Inflammatory macrophage (primary cell): ENCODE measurements at places on chromosomes 1 and 21.

DNA sequence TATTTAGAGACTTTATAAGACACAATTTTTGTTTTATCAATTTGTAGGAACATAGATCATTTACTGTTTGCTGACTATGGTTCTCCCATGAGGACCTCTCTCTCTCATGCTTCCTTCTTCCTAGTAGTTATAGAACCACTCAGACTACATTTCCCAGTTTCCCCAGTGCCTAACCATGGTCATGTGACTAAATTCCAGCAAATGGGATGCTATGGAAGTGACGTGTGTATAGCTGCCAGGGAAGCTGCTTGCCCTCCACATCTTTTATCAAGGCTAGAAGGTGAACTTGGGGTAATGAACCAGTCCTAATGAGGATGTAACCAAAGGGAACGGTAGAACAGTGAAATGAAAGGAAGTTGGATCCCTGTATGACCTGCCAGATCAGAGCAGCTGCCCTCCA is 184.0 kb downstream of the MIS18A start:
- no peak for DNase-seq

DNA sequence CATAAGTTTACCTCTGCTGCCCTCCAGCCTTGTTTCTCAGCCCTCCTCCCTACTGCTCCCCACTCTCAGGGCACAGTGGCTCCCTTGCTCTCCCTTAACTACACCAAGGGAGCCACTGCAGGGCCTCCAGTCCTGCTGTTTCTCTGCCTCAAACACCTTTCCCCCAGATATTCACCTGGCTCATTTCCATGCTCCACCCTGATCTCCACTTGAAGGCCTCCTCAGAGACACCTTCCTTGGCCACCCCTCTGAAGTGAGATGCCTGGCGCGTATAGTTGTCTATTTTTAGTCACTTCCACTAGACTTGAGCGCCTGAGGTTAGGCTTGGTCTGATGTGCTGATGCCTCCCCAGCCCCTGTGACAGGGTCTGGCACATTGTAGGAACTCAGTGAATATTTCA is 34.9 kb downstream of the SEC16B start:
- DNase-seq, result no peak

- no peak for DNase-seq
Measured at GRCh38 chr1:156884560-156885184, 8.8 kb upstream of the PEAR1 start.

GRCh38 chr1:53594391-53595180 is 135.4 kb downstream of the DMRTB1 start:
- no peak for DNase-seq

DNA sequence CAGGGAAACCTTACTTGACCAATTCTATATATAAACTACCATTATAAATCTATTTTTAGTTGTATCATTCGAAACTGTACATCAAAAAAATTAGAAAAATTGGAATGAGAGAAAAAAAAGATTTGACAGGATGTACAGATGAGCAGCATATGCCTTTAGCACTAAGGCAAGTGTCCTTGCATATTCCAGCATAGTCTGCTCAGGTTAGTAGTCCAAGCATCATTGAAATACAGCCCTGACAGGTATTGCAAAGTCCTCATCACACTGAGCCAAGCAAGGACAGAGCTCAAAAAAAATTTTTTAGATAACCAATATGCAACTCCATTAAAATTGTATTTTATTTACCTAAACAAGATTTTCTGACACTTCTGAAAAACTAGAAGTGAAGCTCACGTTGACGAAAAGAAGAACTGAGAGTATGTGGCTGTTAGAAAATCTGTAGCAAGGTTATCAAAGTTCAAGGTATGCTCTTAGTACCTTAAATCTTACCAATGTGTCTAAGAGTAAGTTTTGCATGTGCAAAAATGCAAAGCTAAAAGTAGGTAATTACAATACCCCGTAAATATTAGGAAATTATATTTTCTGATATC is 465.6 kb upstream of the ADGRL4 start:
- DNase-seq, result no peak

DNA sequence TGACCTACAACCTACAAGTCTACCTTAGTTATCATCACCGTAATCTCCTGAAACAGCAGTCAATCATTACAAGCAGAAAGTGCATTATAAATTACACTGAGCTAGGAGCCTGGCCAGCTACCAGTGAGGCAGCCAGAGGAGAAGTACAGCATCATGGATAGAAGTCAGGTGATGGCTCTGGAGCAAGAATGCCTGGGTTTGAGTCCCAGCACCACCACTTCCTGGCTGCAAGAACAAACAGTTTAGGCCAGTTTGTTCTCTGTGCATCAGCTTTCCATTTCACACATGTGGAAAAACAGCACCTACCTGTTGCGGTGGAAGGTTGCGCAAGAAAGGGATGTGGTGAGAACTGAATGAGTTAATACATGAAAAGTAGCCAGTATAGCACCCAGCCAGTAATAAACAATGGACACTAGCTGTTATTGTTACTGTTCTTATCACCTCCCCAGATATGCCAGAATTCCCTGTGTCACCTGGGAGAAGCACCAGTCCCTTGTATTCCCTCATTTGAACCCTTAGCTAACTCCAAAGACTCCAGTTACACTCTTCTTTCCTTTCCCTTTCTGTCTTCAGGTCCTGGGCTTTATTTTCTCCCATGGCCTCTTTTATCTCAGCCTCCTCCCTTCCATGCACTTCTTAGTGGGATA is 9.0 kb downstream of the CREG1 start:
- no peak for DNase-seq

GRCh38 chr1:119737040-119737682 is 25.4 kb downstream of the PHGDH start:
- no peak for DNase-seq

DNA sequence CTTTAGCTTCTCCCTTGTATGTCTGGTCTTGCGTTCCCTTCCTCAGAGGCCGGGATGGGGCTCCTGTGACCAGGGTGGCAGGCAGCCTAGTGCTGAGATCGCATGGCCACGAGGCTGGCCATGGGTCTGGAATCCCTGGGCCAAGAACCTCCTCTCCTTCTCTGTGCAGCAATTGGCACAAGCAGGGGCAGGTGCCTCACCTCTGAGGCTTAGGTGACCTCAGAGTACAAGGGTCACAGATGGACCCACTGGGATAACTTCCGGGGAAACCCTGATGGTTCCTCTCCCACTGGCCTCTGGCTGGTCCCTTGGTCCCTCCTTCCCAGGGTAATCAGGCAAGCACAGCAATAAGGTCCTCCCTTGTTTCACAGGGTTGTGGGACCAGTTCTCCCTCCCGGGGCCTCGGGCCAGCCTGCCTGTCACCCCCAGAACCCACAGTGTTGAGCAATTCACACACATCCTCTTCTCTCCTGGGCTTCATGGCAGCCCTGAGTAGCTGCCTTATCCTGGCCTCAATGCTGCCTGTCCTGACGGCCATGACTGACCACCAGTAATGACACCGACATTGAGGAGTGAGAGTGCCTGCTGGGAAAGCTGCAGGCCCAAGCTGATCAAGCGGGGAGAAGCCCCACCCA is 38.6 kb downstream of the BMP8A start:
- peak; percentile 35 for DNase-seq

DNA sequence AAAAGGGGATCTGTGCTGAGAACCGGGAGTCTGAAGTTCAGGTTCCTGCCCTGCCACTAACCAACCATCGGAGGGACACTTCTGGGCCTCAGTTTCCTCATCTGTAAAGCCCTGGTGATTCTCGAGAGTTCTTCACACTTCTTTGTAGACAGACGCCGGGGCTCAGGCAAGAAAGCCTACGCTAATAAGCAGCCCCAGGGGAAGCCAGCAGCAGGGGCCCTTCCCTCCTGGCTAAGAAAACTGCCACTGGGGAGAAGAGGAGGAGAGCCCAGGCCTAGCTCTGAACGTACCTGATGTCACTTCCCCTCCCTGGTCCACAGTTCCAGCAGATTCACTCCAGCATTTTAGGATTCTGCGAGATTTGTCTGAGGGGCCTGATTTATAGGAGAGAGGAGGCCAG is 76.0 kb downstream of the CAMK2N1 start:
- no peak for DNase-seq

GRCh38 chr1:60041783-60042182 is 31.8 kb downstream of the C1orf87 start:
- no peak for DNase-seq

GRCh38 chr1:222618001-222618879 is at the start of gene MIA3:
Gene MIA3, plus strand, starts transcription at chr1:222618097. Its CDS starts 14 bp downstream, at chr1:222618111.
- peak; percentile 39 for DNase-seq

GRCh38 chr1:108556499-108556898 is 3.4 kb upstream of the EEIG2 start:
- peak; percentile 95 for DNase-seq

DNA sequence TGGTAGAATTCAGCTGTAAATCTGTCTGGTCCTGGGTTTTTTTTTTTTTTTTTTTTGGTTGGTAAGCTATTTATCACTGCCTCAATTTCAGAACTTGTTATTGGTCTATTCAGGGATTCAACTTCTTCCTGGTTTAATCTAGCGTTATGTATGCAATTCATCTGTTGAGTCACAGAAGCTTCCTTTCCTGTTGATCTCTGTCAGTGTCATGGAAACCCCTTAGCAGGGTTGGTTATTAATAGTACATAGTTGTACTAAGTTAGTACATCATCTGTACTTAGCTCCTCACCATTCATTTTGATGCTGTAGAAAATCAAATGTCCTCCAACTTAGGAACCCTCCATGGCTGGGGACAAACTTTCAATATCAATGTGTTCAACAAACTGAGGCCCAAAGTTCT is 51.0 kb upstream of the BARHL2 start:
- DNase-seq, result no peak

- DNase-seq, result no peak
Measured at GRCh38 chr1:41286992-41287391, 44.9 kb upstream of the SCMH1 start.

GRCh38 chr1:153355445-153356071 is 2.1 kb upstream of the S100A9 start:
- peak; percentile 84 for DNase-seq

GRCh38 chr1:36085126-36085525 is 1.2 kb downstream of the TEKT2 start:
- no peak for DNase-seq

- no peak for DNase-seq
Measured at GRCh38 chr1:47998396-47998990, 1.3 kb upstream of the TRABD2B start.

DNA sequence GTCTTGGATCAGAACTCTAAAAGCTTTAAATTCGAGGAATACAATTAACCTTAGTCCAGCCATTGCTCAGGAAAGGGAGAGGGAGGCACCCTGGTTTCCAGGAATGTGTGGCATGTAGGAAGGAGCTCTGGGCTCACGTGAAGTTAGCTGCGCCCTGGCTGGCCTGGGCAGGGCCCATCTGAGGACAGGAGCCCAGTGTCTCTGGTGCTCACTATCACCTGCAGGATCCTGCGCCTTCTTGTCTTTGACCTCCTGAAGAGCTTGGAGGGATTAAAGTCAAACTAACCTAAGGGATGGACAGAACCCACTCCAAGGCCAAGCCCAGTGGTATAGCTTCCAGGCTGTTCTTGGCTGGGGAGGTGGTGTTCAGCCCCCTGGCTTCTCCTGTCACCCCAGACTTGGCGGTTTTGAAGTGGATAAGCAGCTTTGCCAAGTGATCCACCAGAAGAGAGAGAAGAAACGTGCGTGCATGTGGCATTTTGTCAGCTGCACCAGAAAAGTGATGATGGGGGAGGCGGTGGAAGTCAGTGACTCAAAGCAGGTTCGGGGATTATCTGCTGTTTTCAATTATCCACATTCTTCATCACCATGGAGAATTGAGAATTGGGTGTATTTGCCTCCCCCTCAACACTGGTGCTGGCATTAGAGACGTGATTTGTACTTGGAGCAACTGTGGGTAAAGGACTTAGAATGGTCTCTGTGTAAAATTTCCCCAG is 11.9 kb upstream of the KCNN3 start:
- no peak for DNase-seq

- peak; percentile 5 for DNase-seq
Measured at GRCh38 chr21:15616864-15617574, 112.8 kb upstream of the USP25 start.

DNA sequence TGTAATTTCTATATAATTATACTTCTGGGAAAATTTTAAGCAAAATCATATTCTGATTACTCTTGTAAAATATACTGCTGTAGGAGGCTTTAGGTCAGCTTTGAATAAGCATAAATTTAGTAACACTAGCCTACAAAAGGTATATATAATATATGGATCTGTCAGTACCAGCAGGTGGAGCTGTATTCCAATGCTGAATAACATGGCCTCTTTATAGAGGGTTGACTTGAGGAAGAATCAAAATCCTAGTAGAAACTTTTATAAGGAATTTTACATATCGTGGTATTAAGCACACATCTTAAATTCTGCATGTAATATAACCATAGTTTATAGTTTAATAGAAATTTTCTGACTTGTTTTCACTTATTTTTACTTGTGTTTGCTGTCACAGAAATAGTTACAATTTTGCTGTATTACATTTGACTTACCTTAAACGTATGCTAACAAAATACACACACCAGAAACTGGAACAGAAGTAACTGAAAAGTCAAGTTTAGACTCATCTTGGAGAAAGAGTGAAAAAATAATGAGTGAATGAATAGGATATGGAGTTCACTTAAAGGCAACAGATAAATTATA is 79.3 kb downstream of the HMCN1 start:
- DNase-seq, result peak; percentile 22

DNA sequence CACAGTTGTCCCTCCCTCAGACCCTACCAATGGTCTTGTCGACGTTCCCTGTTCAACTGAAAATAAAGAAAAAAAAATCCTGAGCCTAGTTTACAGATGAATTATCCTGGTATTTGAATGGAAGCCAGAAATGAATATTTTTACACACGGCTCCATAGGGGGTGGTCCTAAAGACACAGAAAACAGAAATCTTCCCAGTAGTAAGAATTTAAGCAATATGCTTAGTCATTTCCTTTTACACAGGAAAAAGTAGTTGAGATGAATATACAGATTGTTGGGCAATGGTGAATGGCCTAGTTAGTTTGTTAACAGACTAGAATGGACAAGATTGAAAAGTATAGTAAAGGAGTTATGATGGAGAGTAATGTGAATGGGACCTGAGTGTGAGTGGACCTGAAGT is 67.4 kb downstream of the RGS18 start:
- DNase-seq, result peak; percentile 24

DNA sequence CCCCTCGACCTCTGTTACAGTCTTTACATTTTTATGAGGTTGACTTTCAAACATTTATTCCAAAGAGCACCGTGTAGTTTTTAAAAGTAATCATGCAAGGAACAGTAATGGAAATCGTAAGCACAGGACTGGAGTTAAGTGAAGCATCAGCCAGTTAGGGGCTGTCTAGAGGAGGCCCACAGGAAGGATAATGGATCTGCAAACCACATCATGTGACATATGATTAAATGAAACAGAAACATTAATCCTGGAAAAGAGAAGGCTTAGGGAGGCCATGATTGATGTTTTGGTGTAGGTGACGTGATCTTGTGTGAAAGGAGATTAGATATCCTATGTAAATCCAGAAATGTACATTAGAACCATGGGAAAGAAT is 25.0 kb downstream of the RGS7 start:
- DNase-seq, result no peak
